ENCODE measurements at places on chromosomes 4 and X. TPM values are rescaled to one million over a fixed set of nuclear protein-coding genes. Genes with fewer than 3 reads are reported as not detected.

The CABS1 gene
- total RNA-seq, result not detected

The MAGEB6 gene
- total RNA-seq, result not detected

The MAMLD1 gene
- total RNA-seq, result 5.5 TPM

The UTP3 gene
- total RNA-seq, result 18.7 TPM

The PDZD4 gene
- 49.2 TPM for total RNA-seq

All from spinal cord (tissue), 10 donors.